Upper lobe of left lung (tissue), 6 donors: ENCODE measurements at places on chromosomes 16 and 17.

- no peak for DNase-seq
Measured at GRCh38 chr16:76532188-76532973, 255.2 kb downstream of the CNTNAP4 start.

DNA sequence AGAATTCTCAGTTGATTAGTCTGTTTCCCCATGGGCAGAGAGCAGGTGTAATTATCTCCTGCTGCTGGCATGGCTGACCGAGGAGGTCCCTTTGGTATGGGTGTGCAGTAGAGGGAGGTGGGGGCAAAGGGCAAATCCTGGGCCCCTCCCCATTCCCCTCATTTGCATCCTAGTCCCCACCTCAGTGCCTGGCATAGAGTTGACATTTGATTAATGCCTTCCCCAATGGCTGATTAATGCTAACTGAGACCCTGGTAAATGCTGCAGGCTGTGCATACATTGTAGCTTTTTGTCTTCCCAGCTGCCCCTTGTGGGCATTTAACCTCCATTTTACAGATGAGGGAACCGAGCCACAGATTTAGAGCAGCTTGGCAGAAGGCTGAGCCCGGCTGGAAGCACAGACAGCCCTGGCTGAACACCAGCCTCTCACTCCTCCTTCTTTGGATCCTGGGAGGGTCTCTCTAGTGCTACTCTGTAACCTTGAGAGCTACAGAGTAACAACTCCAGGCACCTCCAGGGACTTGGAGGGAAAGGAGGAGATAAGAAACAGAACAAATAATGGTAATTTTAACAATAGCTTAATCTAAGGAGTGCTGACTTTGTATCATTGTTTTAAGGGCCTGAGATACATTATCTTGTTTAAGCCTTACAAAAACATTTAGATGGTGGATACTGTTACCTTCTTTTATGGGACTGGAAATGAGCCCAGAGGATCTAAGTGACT, 5.1 kb downstream of the PLCG2 start:
- DNase-seq: no peak

GRCh38 chr16:50315346-50315997, 49.1 kb downstream of the ADCY7 start:
- no peak for DNase-seq

DNA sequence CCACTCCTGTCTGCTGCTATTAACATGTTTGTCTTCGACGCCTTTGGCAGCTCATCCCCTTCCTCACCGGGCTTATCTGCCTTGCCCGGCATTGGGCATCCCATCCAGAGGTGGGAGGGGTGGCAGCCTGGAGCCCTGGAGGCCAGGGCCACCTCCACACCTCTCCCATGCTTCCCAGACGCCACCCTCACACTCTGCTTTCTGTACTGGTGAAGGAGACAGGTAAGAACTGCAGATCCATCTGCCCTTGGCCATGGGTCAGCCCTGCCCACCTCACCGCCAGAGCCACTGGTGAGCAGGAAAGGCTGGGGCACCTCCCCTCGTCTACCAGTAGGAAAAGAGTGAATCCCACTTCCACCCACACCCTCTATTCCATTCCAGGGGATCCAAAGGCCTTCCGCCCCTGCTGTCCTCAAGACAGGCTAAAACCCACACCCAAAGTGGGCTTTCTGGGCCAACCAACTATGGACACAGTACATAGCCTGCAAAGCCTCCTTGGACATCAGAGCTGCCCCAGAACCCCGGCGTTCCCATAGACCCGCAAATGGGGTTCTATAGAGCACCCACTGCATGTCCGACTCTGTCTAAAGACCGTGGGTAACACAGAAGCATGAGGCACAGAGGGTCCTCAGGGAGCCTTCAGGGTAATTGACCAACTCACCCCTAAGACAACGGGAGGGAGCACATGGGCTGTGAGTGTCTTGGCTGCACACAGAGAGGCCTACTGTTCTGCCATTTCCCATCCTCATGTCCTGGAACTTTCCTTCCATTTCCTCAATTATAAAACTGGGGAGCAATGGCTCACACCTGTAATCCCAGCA, 23.4 kb upstream of the RBFOX3 start:
- DNase-seq: no peak

DNA sequence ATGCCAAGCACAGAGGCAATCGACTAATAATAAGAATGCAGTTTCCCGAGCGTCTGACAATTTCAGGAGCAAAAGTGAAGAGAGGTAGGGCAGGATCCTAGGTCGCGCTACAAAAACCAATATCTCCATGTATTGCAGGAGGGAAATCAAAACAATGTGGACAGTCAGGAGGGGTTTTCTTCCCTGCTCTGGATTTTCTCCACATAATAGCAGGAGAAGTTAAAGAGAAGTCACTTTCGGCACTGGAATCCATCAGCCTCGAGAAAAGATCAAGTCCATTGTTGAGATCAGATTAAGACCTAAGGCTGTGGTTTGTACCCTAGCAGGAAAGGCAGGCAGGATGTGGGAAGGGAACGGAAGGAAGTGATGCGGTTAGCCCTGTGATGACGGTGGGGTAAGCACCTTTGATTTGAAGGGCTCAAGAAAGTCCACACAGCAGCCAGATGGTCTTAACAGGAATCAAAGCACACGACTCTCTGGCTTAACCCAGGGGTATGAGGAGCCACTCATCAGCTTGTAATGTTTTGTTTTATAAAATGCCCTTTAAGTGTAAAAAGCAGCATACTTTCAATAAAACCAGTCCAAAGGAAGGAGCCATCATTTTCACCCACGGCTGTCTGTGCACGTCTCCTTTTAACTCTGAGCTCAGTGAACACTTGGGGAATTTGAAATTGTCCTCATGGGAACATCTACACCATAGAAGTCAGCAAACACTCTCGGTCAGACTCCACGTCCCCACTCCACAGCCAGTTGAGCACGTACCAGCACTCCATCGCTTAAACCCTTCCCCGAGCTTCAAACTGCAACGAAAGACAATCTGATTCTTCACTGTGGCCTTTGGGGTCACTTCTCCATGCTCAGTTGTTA, 15.8 kb upstream of the AKTIP start:
- DNase-seq: peak; percentile 73
